ENCODE measurements at places on chromosomes 1 and 21. TPM values are rescaled to one million over a fixed set of nuclear protein-coding genes. Genes with fewer than 3 reads are reported as not detected.

The SHISAL2A gene
- 10.5 TPM for total RNA-seq

The CD5L gene
- total RNA-seq = 4.6 TPM

The CFHR3 gene
- total RNA-seq = 0.17 TPM

- no peak for DNase-seq
Measured at GRCh38 chr1:94666797-94667196, 125.2 kb upstream of the F3 start.

DNA sequence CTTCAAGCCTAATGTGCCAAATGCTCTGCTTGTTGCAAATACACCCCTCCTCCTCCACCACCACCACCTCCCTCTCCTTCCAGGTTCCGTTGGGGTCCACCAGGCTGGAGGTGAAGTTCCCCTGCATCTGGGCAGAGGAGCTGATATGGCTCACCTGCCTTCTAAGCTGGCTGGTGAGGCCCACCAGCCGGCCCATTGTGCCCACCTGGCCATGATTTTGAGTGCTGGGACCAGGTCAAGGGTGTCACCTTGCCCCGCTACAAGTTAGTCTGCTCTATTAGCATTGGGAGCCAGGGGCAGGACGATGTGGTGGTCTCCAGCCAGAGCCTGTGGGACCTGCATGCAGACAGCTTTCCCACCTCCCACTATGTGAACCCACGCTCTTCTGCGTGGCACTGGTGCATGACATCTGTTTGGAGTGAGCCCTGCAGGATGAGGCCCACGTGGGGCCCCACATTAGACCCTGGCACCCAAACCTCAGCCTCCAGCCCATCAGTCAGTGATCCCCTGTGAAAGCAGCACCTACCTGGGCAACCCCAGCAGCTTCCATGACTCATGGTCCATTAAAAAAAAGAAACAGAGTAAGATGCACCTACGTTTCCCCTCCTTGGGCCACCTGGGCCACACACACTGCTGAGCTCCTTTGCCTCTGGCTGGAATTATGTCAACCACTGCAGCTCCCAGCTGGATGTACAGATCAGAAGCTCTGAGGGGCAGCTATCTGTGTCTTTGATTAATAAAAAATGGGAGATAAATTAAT, 15.6 kb upstream of the CDCP2 start:
- no peak for DNase-seq

DNA sequence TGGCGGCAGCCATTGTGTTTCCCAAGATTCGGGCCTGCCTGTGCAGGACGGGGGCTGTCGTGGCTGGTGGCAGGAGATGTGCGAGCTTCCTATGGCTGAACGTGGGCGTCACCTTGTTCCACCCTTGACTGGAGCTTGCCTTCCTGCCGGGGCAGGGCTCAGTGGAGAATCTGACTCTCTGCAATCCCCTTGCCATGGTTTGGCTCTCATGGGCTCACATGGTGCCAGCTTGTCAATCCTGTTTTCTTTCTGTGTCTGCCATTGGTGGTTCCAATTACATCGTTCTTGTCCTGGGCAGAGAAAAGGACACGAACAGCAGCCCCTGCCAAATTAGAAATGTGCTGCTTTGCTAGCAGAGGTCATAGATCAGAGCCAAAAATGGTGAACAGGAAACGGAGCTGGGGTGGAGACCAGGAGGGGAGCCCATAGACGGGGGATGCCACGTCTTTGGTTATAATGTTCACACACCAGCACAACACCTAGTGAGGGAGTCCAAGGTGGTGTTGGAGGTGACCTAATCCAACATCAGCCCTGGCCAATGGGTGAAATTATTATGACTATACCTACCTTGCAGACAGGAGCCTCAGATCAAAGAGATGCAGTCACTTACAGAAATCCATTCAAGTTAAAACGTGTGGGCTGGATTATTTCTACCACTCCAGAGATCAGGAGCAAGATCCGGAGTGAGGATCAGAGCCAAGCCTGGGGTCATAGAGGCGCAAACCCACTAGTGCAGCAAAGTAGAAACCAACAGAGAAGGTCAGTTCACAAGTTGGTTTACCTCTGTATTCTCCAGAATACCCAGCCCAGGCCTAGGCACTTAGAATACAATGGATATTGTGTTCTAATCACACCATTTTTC, 253.1 kb downstream of the SIPA1L2 start:
- no peak for DNase-seq

GRCh38 chr1:170049176-170049800, 25.2 kb downstream of the KIFAP3 start:
- no peak for DNase-seq

GRCh38 chr1:45008516-45008915, 2.6 kb downstream of the HECTD3 start:
- no peak for DNase-seq

- DNase-seq = no peak
Measured at GRCh38 chr1:169201084-169201619, 94.7 kb downstream of the ATP1B1 start.

Data from upper lobe of left lung (tissue), 6 donors.